ENCODE measurements at places on chromosomes 4 and X.

GRCh38 chrX:129360175-129360574, 163.1 kb downstream of the SMARCA1 start:
- DNase-seq = peak; percentile 8

GRCh38 chr4:92789741-92790140, 486.0 kb downstream of the GRID2 start:
- no peak for DNase-seq

DNA sequence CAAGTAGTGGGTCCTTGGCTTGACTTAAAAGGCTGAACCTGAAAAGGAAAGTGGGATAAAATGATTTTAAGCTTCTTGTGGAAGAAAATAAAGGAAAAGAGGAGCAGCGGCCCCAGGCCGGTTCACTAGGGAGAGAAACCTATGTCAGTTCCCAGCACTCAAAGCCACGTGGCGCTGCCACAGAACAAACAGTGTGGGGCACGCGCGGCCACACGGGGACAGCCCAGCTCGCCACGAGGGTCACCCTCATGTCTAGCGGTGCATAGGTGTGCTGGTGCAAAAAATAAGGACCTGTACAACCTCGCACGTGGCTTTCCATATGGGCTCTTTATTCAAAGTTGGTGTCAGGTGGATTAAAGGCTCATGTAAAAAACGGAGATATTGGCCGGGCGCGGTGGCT, 17.1 kb downstream of the MSANTD1 start:
- no peak for DNase-seq

DNA sequence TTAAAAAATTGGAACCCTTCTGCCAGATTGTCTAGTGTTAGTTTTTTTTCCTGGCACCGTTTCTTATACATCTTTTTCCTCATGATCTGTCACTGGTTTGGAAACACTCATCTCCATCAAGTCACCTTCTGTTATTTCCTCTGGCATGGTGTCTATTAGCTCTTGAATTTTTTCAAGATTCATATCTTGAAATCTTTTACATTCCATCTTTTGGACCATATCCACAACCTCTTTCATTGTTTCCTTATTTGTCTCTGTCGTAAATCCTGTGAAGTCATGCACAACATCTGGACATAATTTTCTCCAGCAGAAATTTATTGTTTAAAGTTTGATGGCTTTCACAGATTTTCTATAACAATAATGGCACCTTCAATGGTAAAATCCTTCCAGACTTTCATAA, 10.2 kb upstream of the TMEM185A start:
- DNase-seq = no peak

DNA sequence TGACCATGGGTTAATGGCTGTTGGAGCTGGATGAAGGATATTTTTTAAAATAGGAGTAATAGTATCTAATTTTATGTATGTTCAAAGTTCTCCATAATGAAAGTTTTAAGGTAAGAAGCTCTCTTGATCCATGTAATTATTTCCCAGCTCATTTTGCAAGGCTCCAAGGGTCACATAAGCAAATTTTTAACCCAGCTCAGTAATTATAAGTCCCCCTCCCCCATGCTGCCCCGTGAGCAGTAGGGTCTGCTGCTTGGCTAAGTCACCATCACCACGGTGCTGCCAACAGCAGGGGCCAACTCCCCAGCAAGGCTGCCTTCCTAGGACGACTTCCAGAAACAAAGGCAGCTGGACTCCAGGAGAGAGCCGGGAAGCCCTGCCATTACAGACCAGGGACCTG, 340.0 kb downstream of the FBXW7 start:
- no peak for DNase-seq

DNA sequence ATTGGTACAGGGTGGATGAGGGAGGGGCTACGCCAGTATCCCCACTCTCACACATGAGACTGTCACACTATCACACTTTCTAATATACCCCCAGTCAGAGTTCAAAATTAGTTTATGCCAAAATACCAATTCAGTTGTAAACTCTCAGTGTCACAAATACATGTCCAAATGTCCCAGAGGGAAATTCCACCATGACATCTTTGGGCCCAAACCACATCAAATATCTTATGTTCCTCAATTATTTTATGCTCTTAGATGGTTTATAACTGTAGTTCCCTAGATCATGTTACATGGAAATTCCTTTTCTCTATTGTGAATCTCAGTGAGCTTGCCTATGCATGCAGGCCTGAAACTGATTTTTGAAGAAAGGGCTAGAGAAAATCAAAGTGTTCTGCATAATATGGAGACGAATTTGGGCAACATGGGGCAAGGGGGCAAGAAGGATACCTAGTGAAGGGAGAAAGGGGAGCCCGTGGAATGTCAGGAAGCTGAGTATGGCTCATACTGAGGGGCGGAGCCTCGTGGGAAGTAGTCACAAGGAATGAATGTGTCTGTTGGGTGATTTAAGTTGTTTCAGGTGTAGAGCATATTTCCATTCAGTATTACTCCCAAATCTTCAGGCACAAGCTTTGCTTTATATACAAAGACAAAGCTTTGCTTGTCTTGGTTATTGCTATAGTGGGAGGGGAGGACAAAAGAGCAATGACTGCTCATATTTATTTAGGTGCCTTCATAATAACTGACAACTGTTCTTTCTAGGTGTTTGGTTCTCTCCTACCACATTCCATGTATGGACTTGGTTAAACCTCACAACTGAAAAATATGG, 40.8 kb downstream of the CLNK start:
- no peak for DNase-seq

- no peak for DNase-seq
Measured at GRCh38 chrX:15321447-15321846, 6.0 kb upstream of the ASB11 start.

DNA sequence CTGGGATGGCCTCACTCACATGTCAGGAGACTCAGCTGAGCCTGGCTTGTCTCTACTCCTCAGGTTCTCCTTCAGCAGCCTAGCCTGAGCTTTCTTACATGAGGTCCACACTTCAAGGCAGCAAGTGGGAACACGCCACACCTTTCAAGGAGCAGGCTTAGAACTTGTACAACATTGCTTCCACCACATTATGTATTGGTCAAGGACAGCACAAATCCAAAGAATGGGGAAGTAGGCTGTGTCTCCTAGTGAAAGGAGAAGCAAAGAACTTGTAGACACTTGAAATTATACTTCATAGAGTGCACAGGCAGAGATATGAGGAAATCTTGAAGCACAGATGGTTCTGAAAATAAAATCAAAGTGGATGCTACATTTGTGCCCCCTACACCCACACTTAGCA, 120.9 kb upstream of the NOCT start:
- no peak for DNase-seq

- DNase-seq = no peak
Measured at GRCh38 chrX:9729171-9729885, 36.3 kb downstream of the GPR143 start.

- no peak for DNase-seq
Measured at GRCh38 chr4:42197341-42197740, 44.9 kb upstream of the BEND4 start.

DNA sequence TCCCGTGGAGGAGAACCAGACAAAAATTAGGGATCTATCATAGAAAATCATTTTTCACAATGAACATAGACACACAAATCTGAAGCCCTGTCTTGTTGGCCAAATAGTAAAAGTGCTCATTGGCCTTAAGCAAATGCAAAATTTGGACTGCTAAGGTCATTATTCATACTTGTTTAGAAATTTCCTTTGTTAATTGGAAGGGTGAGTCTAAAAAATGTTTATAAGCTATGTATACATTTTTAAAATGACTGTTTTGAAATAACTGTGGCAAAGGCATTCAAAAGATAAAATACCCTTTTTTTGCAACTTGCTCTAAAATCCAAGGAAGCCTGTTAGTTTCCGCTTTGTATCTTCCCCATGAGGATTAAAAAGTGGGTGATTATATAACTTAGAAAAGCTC, 195.0 kb downstream of the ZNF330 start:
- no peak for DNase-seq

DNA sequence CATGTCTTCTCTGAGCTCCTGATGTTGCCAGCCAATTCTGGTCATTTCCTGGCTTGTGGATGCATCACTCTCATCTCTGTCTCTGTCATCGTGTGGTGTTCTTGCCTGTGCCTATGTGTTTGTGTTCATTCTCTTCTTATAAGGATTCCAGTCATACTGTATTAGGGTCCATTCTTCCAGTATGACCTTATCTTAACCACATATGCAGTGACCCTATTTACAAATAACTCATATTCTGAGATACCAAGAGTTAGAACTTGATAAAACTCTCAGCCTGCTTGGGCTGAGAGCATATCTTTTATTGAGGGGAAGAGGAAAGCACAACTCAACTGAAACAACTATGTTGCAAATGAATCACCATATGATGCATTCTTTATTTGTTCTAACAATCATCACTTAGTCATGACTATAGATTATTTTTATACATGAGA, 189.0 kb upstream of the ANXA10 start:
- no peak for DNase-seq

- no peak for DNase-seq
Measured at GRCh38 chr4:52915730-52916300, 53.7 kb downstream of the RASL11B start.

GRCh38 chrX:110173192-110174175, 144.4 kb downstream of the AMMECR1 start:
- DNase-seq = no peak

- DNase-seq = no peak
Measured at GRCh38 chr4:122930862-122931261, 8.5 kb upstream of the NUDT6 start.

DNA sequence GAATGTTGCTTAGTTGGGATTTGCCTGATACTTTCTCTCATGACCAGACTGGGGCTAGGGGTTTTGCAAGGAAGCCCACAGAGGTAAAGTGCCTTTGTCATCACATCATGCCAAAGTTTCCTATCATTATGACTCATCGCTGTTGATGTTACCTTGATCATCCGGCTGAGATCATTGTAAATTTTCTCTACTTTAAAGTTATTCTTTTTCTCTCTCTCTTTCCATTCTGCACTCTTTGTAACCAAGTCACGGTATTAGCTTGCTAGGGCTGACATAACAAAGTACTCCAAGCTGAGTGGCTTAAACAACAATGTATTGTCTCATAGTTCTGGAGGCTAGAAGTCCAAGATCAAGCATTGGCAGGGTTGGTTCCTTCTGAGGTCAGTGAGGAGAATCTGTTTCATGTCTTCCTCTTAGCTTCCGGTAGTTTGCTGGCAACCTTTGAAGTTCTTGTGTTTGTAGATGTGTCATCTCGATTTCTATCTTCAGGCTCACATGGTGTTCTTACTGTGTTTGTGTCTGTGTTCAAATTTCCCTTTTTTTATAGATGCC, 113.0 kb downstream of the DTHD1 start:
- DNase-seq = no peak

GRCh38 chrX:104166735-104167436, 633 bp downstream of the FAM199X start:
- DNase-seq = no peak

- DNase-seq = no peak
Measured at GRCh38 chr4:157558016-157558415, 337.5 kb downstream of the GRIA2 start.

- DNase-seq = no peak
Measured at GRCh38 chr4:165156906-165157305, 44.2 kb upstream of the TMEM192 start.

DNA sequence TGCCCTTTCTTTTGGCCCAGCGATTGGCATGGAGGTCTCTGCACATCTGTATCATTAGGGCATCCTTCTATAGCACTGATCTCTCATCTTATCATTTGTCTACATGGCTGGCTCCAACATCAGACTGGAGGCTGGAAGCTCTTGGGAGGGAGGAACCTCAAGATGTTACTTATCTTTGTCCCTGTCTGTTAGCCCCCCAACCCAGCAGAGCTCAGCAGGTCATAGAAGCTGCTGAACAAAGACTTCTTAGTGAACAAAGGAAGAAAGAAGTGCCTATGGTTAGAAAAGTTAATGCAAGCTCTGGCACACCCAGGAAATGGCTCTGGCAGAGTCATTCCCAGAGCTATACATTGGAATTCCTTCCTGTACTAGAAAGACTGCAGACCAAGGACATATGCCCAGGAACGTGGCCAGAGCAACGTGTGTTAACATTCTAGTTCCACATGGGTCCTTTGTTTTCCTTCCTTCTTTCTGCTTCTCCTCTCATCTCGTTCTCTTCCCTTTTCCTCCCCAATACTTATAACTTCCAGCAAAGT, 74.0 kb downstream of the SEL1L3 start:
- no peak for DNase-seq

DNA sequence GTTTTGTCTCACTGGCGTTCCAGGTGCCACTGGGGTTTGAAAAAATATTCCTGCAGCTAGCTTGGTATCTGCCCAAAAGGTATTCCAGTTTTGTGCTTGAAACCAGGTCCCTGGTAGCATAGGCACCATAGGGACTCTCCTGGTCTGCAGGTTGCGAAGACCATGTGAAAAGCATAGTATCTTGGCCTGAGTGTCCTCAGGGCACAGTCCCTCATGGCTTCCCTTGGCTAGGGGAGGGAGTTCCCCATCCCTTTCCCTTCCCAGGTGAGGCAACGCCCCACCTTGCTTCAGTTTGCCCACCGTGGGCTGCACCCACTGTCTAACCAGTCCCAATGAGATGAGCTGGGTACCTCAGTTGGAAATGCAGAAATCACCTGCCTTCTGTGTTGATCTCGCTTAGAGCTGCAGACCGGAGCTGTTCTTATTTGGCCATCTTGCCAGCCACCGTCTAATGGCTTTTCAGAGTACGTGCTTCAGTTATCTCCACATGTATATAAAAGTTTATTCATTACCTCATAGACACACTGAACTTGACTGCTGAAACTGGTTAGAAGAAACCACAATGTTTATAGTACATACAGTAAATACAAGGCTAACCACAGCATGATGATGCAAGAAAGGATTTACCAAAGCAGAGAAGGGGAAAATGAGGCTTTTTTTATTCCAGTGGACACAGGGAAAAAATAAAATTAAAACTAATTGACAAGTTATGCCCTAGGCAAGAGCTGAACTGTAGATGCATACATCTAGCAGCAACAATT, 10.6 kb downstream of the PBDC1 start:
- DNase-seq = no peak

- no peak for DNase-seq
Measured at GRCh38 chrX:136752796-136753195, 27.9 kb downstream of the ARHGEF6 start.

GRCh38 chrX:72121383-72121782, 10.3 kb downstream of the RTL5 start:
- peak; percentile 8 for DNase-seq

- no peak for DNase-seq
Measured at GRCh38 chr4:39452153-39452859, 6.4 kb downstream of the RPL9 start.

DNA sequence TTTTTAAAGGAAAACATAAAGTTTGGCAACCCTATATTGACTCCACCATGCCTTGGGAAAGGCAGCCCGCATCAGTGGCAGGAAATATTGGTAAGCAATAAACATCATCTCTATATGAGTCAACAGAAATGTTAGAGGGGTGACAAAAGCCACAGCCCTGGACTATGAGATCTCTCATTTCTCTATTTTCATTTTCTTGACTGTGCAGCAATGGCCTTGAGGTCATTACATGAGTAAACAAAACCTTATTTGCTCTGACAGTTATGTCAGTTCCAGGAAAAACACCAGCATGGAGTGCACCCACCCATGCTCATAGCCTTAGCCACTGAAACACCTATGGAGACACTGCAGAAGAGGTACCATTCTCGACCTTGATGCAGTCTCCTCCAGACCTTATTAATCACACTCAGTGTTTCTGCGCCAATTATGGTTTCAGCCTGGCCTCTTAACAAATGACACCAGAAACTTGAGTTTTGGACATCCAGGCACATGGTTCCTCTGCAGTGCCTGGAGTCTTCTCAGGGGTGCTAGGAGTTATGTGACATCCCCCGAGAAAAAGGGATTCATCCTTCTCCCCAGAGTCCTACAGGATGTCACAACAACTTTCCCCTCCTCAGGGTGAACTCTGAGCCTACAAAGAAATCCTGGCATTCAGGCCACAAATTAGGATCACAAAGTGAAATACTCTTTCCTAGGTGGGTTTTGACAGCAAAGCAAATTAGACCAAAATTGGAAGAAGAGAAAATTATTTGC, 16.0 kb upstream of the HPGD start:
- no peak for DNase-seq
